ENCODE measurements at places on chromosomes 12 and 14.

- DNase-seq: no peak
These were observed 26.4 kb upstream of the RASSF3 start for GRCh38 chr12:64583771-64584421.

- DNase-seq: no peak
These were observed 162.6 kb downstream of the PPFIA2 start for GRCh38 chr12:81596558-81596957.

GRCh38 chr14:76726551-76726970 lies 34.7 kb upstream of the VASH1 start:
- no peak for DNase-seq

- DNase-seq: no peak
These were observed 58.0 kb downstream of the LLPH start for GRCh38 chr12:66072566-66072965.

DNA sequence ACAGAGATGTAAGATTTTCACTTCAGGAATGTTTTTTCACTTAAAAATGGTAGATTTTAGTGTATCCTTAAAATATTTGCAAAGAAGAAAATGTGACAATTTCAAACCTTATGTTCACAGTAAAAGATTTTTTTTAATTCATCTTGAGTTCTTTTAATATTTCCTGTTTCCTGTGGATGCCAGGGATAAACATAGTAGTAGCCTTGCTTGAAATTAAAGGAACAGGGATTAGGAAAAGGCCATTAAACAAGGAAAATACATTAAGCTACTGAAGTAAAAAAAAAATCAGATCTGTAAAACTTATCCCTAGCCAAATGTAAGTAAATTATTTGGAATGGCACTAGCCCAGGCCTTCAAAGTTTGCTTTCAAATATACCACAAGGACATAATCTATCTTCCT lies 138.1 kb upstream of the AEBP2 start:
- no peak for DNase-seq

GRCh38 chr14:89906000-89906399 lies 48.5 kb downstream of the EFCAB11 start:
- no peak for DNase-seq

DNA sequence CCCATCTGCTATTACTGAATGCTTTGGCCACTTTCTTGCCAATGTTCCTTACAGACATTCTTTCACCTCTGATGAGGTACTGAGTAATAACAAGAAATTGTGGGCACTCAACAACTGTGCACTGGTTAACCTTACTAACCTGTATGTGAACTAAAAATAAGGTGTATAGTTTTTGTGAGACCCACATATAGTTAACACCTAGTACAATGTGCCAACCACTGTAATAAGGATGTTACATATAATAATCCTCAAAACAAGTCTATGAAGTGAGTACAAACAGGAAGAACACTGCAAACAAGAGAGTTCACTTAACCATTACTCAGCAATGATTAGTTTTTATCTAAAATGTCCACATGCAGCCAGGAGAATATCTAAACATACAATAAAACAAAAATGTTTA lies 4.5 kb downstream of the DDHD1 start:
- DNase-seq: no peak

- no peak for DNase-seq
These were observed 64.0 kb downstream of the MYF5 start for GRCh38 chr12:80780746-80781145.

GRCh38 chr14:96660667-96661066 lies 136.5 kb upstream of the VRK1 start:
- DNase-seq: no peak
